ENCODE measurements at places on chromosomes 12 and 14. TPM values are rescaled to one million over a fixed set of nuclear protein-coding genes. Genes with fewer than 3 reads are reported as not detected.

DNA sequence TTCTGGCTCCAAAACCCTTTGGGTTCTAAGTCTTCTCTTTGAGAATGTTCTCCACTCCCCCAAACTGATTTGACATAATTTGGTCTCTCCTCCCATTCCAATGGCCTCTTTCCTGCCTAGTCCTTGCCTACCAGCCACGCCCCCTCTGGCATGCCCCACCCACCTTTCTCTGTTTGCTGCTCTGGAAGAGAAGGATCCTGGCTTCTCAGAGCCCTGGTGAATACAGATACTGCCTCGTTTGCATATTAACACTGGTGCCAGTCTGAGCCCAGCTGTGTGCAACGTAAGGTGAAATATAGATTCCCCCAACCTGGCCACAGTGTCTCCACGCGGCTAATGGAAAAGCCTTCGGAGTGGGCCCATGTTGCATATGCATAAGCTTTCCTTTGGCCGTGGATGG, 79.7 kb downstream of the PAPOLA start:
- no peak overlapping the region for H3K4me3 ChIP-seq
- H3K36me3 ChIP-seq, result no peaks in the 10 kb centered on the region
- no peaks in the 10 kb centered on the region for H3K27me3 ChIP-seq
- H3K27ac ChIP-seq, result no peak overlapping the region
- H3K4me1 ChIP-seq, result no peaks in the 10 kb centered on the region

- H3K4me3 ChIP-seq, result no peak overlapping the region
- no peaks in the 10 kb centered on the region for H3K4me1 ChIP-seq
- H3K27me3 ChIP-seq, result no peaks in the 10 kb centered on the region
- DNase-seq, result no peak
These were observed 67.8 kb downstream of the HRK start for GRCh38 chr12:116813271-116814041.

DNA sequence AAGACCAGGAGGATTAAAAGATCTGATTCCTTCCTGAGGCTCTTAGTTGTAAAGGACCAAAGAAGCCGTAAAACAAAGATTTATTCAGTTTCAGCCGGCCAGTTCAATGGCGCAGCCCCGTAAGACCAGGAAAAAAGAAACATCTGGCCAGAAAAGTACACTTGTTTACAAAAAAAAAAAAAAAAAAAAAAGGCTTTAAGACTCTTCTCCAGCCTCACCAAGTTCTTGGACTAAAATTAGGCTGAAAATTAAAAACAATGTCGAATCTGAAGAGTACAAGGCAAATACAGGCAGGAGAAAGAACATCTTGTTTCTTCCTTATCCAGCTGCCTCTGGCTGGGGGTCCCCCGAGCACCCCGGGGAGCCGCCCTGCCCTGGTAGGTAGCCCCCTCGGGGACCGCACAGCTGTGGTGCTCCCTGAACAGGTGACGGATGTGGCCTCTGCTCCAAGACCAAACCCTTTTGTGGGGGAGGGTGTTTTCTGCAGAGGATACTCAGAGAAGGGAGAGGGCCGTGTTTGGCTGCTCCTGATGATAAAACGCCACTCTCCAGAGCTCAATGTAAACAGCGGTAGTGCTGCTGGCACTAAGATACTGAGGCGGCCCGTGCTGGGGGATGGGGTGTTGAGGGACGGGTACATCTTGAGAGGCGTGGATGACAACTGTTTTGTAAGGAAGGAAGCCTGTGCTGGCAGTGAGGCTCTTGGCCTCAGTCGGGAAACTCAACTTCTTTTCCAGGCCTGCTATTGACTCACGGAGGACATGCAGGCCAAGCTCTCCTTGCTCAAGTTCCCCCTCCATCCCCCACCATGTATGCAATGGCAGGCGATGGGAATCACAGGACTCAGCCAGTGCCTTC, 201.0 kb upstream of the DIO3 start:
- no peaks in the 10 kb centered on the region for H3K4me1 ChIP-seq
- no peak overlapping the region for H3K4me3 ChIP-seq
- H3K27ac ChIP-seq, result peak overlapping the region; percentile 57
- H3K27me3 ChIP-seq, result no peaks in the 10 kb centered on the region
- DNase-seq, result peak; percentile 58

- H3K27ac ChIP-seq, result no peak overlapping the region
- H3K36me3 ChIP-seq, result no peaks in the 10 kb centered on the region
- H3K4me1 ChIP-seq, result no peaks in the 10 kb centered on the region
- no peak for DNase-seq
- H3K4me3 ChIP-seq, result no peak overlapping the region
These were observed 40.8 kb downstream of the PAX9 start for GRCh38 chr14:36702474-36702873.

- H3K27me3 ChIP-seq, result no peaks in the 10 kb centered on the region
- H3K4me1 ChIP-seq, result no peaks in the 10 kb centered on the region
- DNase-seq, result no peak
- H3K36me3 ChIP-seq, result no peaks in the 10 kb centered on the region
These were observed 22.7 kb downstream of the LRRC74A start for GRCh38 chr14:76848879-76849278.

GRCh38 chr12:22856178-22856577, 231.2 kb downstream of the ETNK1 start:
- H3K4me1 ChIP-seq, result no peaks in the 10 kb centered on the region
- no peaks in the 10 kb centered on the region for H3K36me3 ChIP-seq
- no peaks in the 10 kb centered on the region for H3K27me3 ChIP-seq
- no peak for DNase-seq
- H3K27ac ChIP-seq, result no peak overlapping the region

DNA sequence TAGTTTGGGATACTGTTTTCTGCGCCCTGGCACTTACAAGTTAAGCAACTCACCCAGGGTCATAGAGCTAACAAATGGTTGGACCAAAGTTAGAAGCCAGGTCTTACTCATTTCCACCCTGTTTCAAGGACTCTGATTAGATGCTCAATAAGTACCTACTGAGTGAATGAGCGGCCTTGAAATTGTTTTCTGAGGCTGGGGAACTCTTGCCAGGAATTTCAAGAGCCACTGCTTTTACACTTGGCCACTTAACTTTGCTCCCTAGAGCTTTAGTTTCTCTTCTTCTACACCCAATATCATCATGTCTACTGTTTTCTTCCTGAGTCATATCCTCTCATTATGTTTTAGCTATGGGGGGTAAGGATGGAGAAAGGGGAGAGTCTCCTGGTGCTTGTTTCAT, 431.6 kb downstream of the ZFP36L1 start:
- DNase-seq, result no peak
- H3K27me3 ChIP-seq, result no peaks in the 10 kb centered on the region
- no peak overlapping the region for H3K4me3 ChIP-seq
- H3K27ac ChIP-seq, result no peak overlapping the region
- no peaks in the 10 kb centered on the region for H3K36me3 ChIP-seq

DNA sequence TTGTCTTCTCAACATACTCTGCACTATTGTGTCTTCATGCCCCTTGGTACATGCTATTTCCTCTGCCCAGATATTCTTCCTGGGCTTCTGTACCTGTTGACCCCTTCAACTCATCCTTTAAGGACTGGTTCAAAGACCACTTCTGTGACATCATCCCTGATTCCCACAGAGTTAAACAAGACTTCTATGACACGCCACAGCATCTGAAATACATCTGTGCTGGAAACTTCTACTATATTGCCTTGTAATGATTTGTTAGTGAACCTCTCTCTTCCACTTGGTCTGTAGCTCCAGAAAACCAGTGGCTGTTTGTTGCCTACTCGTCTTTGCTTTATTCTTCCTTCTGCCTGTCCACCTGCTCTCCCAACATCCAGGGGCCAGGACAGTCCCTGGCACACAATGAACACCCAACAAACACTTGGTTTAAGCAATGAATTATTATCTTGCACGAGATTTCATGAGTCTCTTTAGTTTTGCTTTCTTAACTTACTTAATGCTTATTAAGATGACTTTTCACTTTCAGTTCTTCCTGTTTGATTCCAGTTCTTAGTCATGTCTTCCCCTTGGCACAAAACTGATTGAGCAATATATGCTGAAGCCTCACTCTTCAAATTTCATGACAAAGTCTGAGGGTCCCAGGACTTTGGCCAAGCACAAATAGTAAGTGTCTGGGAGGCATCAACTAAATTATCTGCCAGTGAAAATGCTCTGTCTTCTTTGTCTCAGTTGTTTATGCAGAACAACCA, 485.9 kb downstream of the APAF1 start:
- no peaks in the 10 kb centered on the region for H3K36me3 ChIP-seq
- DNase-seq, result no peak
- no peaks in the 10 kb centered on the region for H3K27me3 ChIP-seq
- no peak overlapping the region for H3K27ac ChIP-seq

GRCh38 chr14:91817566-91818325, 49.6 kb downstream of the TC2N start:
- no peaks in the 10 kb centered on the region for H3K36me3 ChIP-seq
- H3K27ac ChIP-seq, result no peak overlapping the region
- no peaks in the 10 kb centered on the region for H3K4me1 ChIP-seq
- no peak overlapping the region for H3K4me3 ChIP-seq
- no peaks in the 10 kb centered on the region for H3K27me3 ChIP-seq

DNA sequence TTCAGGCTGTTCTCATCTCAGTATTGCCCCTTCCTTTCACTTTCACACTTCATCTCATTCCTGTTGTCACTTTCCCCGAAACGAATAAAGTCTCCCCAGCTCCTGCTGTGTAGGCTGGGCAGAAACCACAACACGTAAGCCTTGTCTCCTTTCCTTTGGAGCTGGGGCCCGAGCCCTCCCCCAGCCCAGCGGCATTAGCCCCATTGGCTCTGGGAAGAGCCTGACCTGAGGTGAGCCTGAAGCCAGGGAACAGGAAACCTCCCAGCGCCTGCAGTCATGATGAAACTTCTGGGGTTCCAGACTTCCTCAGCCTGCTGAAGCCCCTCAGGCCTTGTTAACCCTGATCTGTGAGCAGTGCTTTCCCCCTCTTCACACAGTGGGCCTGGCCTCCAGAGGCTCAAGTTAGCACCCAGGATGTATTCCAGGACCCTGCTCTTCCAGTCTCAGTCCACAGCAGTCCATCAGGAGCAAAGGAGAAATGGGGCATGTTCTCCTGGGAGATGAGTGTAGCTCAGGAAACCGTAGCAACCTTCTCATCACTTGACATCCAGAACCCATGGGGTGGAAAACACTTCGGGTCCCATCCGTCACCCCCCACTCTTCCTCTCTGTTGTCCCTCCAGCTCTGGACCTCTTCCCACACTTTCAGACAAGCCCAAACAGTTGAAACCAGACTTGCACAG, 21.8 kb downstream of the VASH1 start:
- no peak for DNase-seq
- H3K36me3 ChIP-seq, result no peaks in the 10 kb centered on the region
- H3K27ac ChIP-seq, result no peak overlapping the region
- no peaks in the 10 kb centered on the region for H3K27me3 ChIP-seq

DNA sequence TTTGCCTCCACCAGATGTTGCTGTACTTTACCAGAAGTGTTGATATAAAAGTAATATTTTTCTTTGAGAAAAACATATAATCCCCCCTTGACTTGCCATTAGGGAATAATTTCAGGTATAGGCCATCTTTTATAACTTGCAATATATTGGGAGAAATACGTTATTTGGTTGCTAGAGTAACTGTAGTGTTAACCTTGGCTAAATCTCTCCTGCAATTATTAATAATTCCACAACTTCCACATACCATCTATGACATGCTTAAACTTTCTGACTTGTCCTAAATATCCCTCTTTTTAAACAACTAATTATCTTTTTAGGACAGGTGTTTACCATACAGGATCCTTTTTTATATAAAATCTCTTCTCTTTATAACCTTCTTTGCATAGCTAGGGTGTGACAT, 1048.2 kb downstream of the SLC16A7 start:
- no peak overlapping the region for H3K27ac ChIP-seq
- H3K36me3 ChIP-seq, result no peaks in the 10 kb centered on the region
- no peak overlapping the region for H3K4me3 ChIP-seq
- no peak for DNase-seq
- H3K27me3 ChIP-seq, result no peaks in the 10 kb centered on the region
- H3K4me1 ChIP-seq, result no peaks in the 10 kb centered on the region

DNA sequence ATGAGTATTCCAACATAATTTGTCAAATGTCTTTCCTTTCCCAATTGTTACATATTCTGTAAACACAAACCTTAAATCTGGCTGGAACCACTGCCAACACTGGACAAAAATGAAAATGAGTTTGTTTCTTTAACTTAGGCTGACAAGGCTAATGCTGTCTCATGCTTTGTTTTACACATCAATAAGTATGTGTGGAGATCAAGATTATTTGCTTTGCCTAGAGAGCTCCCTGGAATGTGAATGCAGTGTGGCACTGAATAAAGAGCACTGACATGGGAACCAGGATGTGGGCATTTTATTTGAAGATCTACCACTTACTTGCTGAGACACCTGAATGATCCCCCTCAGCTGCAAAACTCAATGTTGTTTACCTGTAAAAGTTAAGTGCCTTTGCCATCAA, 61.7 kb downstream of the RALGAPA1 start:
- DNase-seq, result no peak
- no peaks in the 10 kb centered on the region for H3K36me3 ChIP-seq
- no peaks in the 10 kb centered on the region for H3K27me3 ChIP-seq
- no peak overlapping the region for H3K4me3 ChIP-seq
- no peaks in the 10 kb centered on the region for H3K4me1 ChIP-seq

- DNase-seq, result no peak
- H3K4me1 ChIP-seq, result no peaks in the 10 kb centered on the region
- no peaks in the 10 kb centered on the region for H3K27me3 ChIP-seq
- H3K36me3 ChIP-seq, result no peaks in the 10 kb centered on the region
- H3K4me3 ChIP-seq, result no peak overlapping the region
These were observed 134.2 kb downstream of the HMGA2 start for GRCh38 chr12:65958456-65958855.

Gene TPCN1
- 55.5 TPM for total RNA-seq

Gene NANOG
- not detected for total RNA-seq

Gene NINJ2
- 4.2 TPM for total RNA-seq

Gene GALNT8
- 31.6 TPM for total RNA-seq

Gene LTB4R
- total RNA-seq, result 4.0 TPM

Gene C12orf50
- not detected for total RNA-seq

Measured in colonic mucosa (tissue), 4 donors.